ENCODE measurements at places on chromosomes 4 and X.

- DNase-seq: no peak
Measured at GRCh38 chr4:68520985-68521384, 55.1 kb downstream of the UGT2B17 start.

DNA sequence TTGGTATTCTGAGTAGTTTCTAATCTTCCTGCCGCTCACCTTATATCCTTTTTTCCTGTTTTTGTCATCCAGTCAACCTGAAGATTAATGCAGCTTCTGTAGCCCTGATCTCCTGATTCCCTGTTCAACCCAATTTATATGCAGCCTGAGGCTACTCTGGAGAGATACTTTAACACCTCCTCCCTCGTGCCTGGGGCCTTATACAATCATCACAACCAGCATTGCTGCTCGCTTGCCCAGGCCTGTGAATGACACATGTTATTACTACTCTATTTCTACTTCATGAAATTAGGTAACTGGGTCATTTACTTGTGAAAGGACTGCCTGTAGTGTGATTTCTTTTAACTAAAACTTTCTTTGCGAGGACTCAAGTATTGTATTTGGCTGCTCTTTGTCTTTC is 33.7 kb upstream of the WDR17 start:
- DNase-seq: no peak

GRCh38 chr4:152536545-152537182 is 772 bp upstream of the FBXW7 start:
- DNase-seq: peak; percentile 52

- DNase-seq: no peak
Measured at GRCh38 chrX:44247468-44247867, 96.0 kb downstream of the EFHC2 start.

DNA sequence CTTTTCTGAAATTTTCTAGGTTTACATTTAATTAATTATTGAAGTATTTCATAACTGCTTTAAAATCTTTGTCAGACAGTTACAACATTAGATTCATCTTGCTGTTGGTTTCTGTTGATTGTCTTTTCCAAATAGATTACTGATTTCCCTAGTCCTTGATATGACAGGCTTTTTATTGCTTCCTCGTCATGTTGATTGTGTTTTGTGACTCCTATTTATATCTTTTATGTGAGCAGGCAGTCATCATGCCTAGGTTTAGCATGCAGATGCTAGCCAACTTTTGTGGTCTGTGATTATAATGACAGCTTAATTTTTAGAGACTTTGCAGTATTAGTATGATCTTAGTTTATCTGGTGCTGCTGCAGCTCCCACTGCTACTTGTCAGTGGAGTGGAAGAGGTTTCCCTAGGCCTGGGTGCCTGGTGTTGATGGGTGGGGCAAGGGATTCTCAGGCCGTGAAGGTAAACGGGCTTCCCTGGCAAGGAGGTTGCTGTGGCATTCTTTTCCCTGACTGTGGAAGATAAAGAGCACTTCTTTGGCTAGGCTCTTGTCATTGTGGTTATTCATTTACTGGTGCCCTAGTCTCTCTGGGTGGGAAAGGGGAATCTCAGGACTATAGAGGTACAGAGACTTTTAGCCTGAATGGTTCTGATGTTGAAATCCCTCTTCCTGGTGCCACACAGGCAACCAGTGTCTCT is 65.7 kb downstream of the SERPINA7 start:
- DNase-seq: no peak

- DNase-seq: peak; percentile 38
Measured at GRCh38 chrX:151680805-151681204, 14.5 kb upstream of the PRRG3 start.

DNA sequence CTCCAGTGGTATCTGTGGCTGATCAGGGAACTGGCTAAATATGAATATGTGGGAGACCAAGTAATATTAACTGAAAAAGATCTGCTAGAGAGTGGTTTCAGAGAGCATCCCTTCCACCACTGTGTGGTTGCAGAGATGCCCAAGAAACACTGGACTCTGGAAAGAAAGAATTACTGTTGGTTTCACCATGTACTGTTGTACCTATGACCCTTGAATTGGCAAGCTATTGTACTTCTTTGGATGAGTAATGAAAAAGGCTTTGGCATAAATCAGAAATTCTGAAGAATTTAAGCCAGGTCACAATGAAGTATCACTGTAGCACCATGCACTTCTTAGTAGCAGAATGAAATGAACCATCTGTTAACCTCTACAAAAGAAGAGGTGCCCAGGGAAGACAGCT is 134.4 kb upstream of the INTU start:
- DNase-seq: no peak

GRCh38 chrX:96407072-96407471 is 277.6 kb upstream of the DIAPH2 start:
- no peak for DNase-seq

DNA sequence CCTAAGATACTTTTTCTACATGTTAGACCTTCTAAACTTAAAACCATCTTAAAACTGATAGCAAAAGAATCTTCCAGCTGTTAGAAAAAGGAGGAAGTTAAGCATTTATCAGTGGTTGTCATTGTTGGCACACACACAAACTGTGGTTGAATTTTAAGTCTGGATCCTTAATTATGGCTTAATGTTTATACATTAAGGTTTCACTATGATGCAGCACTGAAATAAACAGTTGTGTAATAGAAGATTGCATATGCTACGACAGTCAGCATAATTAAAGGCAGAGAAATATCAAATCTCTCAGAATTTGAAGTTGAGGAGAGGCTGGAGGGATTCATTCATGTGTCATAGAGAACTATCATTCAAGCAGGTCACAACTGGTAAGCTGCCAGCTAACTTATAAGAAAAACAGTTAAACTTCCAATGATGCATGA is 32.3 kb downstream of the ADGRA3 start:
- no peak for DNase-seq

- DNase-seq: no peak
Measured at GRCh38 chr4:30838331-30838730, 118.2 kb downstream of the PCDH7 start.

DNA sequence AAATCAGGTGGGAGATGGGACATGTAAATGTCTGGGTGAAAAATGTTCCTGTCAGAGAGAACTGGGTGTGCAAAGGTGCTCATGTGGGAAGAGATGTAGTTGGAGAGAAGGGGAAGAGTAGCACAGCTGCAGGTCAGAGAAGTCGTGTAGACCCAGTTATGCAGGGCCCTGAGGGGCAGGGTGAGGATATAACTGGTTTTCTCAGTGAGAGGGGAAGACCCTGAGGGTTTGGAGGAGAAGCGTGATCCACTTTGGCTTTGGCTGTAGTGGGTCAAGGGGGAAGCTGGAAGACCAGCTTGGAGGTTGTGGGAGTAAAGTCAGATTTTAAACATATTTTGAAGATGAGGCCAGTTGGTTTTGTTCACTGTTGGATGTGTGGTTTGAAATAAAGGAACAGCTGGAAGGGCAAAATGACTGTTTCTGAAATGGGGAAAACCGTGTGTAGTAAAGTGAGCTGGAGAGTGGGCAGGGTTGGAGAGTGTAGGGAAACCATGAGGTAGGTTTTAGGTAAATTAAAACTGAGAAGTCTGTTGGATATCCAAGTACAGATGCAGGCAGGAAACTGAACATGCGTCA is 44.2 kb downstream of the NAP1L5 start:
- DNase-seq: no peak

GRCh38 chr4:57492251-57492878 is 382.2 kb upstream of the IGFBP7 start:
- no peak for DNase-seq

DNA sequence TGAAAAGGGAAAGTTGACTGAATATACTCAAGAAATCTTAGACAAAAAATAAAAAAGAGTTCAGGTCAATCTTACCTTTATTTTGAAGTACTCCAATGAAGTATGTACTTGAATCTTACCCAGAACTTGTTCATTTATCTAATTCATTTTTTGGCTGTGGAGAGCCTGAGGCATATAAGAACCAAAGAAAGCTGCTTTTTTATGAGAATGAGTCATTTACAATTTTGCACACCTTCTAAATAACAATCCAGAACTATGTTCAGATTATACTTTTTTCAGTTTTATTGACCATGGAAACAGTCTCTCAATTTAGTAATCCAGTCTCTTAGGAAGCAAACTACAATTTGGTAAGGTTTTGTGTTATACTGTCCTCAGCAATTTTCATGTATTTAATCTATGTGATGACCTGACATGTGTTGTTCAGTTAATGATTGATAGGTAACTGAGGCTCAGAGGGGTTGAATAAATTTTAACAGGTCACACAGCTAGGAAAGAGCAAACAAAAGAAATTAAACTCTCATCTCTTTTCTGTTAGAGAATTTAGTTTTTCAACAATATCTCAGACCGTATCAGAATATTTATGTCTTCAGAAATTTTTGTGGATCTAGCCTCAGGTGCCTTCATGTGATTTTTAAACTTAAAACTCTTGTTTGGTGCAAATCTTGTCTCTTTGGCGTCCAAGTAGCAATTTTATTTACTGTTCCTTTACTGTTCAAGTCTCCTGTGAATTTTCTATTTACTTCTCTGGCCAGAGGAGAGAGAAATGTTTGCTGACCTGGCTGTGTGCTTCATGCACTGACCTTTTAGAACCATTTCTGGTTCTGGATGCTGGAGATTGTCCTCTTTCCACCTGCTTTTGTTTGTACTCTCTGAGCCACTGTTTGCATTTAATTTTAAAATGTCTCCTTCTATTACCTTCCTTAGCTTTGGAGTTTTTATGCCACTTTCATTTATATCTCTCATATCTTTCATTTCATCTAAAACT is 1453.4 kb downstream of the STIM2 start:
- no peak for DNase-seq

DNA sequence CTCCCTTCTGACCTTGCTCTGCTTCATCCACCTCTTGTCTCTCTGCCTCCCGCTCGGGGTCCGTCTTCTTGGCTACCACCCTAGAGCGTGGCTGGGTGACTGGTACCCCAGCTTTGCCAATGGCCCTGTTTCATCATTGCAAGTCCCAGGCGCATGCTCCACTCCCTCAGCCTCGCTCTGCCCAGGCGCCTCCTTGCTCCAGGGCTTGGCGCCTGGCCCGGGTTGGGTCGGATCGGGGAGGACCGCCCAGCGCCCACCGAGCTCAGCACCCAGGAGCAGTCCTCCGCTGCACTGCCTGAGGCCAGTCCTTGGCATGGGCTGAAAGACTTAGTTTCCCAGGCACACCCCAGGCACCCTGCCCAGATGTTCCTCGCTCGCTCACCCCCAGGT is 577 bp downstream of the BGN start:
- DNase-seq: no peak

DNA sequence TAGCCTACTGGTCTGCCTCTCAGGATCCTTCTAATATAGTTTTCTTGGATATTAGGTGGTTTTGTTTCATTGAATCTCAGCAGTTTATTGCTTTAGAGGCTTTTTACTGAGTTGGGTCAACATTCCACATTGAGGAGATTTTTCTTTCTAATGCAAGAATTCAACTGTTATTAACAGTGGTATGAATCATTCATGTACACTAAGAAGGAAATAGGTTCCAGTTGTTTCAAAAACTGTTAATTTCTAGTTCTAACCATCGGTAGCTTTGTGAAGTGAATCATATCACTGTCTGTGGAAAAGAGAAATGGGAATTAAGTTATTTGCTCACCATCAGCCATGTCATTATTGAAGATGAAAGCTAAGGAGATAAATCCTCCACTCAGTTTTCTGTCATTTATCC is 331.5 kb downstream of the RPA4 start:
- DNase-seq: no peak

DNA sequence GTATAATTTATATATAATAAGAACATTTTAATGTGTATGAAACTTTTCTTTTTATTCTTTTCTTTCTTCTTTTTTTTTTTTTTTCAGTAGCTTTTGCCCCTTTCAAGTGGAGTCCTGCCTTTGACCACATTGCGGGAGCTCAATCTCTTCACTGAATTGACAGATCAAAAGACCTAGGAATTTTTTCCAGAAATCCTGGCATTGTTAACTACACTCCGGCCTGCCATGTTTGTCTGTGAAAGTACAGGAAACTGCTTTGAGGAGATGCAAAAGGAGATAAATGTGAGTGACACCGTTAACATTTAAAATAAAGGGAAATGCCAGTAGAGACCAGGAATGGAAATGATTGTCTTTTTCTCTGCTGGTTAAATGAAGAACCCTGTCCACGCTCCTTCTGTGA is 159.3 kb upstream of the VCX3A start:
- no peak for DNase-seq

GRCh38 chr4:173272996-173273395 is 61.2 kb downstream of the HMGB2 start:
- no peak for DNase-seq

GRCh38 chr4:138405934-138406567 is 163.9 kb upstream of the SLC7A11 start:
- DNase-seq: no peak

DNA sequence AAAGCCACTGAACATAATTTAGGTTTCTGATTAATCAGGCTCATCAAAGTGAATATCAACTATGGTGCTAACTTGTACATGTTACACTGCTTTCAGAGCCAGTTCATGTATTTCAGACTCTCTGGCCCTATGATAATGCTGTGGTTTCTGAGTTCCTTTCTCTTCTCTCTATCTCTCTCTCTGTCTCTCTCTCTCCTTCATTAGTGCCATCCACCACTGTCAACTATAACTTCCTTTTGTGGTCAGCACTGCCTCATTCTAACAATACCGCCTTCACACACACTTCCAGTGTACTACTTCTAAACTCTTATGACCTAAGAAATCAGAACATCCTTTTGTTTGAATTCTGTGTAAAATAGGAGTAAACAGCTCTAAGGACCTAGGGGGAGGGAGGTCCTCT is 907.1 kb downstream of the RPA4 start:
- no peak for DNase-seq

- no peak for DNase-seq
Measured at GRCh38 chr4:11616856-11617255, 188.2 kb upstream of the HS3ST1 start.

- DNase-seq: no peak
Measured at GRCh38 chr4:44869222-44869882, 143.0 kb upstream of the GNPDA2 start.

DNA sequence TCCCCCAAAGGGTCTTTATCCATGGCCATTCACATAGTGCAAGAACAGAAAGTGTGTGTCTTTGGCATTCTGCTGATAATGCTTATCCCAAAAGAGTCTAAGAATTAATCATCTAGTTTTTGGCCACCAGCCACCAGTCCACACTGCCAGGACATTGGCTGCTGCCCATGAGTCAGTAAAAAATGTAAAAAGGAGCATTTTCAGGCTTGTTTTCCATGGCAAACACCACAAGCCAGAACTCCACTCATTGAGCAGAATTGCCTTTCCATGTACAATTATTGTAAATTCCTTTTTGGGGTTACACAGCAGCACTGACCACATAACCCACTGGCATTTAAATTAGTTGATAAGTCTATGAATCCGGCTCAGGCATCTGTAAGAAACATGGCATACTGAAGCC is 89.2 kb upstream of the PRDX4 start:
- no peak for DNase-seq

- no peak for DNase-seq
Measured at GRCh38 chr4:76199664-76200211, 13.9 kb downstream of the SCARB2 start.

DNA sequence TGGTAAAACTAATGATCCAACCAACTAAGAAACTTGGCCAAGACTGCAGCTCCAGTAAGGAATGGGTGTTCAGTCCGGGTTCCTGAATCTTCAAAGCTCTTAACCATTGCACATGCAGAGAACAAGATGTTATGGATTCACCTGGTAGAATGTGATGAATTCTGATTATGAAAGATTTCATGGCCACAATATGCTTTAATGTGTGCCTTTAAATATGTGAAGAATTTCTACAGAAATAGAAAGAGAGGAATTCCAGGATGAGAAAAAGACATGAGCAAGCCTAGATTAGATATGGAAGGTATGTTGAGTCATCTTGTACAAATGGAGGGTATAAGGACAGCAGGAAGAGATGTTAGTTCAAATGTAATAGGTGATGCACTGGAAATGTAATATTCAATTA is 472.2 kb upstream of the TENM3 start:
- no peak for DNase-seq

Data from activated CD4-positive, alpha-beta T cell treated with anti-CD3 and anti-CD28 coated beads, Interleukin-2, amount 50 U/mL, for 4 hours (primary cell).